ENCODE measurements at places on chromosomes 5 and 9.

GRCh38 chr9:121107029-121107428, 32.3 kb downstream of the CNTRL start:
- no peak for DNase-seq

- DNase-seq = no peak
Observed at GRCh38 chr5:53257806-53258373, 148.3 kb upstream of the MOCS2 start.

- DNase-seq = no peak
Observed at GRCh38 chr9:131098391-131099101, 2.2 kb downstream of the AIF1L start.

DNA sequence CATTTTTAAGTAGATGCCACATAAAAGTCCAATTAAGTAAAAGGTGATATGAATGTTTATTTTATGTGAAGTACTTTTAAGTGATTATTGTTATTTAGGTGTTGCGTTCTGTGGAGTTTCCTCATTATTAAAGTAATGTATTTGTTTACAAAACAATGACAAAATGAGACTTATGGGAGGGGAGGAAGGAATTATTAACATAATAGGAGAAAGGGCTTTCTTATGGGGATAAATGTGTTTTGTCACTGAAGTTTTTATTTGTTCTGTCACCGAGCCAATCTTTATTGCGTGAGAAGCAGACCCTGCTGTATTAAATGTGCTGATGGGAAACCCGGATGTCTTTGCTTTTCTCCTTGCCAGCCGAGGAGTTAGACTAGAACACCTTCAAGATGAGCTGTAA, 44.5 kb downstream of the TRIO start:
- DNase-seq = no peak

- no peak for DNase-seq
Observed at GRCh38 chr5:73393611-73394489, 54.7 kb downstream of the FOXD1 start.
